CD8-positive, alpha-beta memory T cell (primary cell): ENCODE measurements at places on chromosomes 6 and 20. TPM values are rescaled to one million over a fixed set of nuclear protein-coding genes. Genes with fewer than 3 reads are reported as not detected.

The CD93 gene
- 0.53 TPM for total RNA-seq

DNA sequence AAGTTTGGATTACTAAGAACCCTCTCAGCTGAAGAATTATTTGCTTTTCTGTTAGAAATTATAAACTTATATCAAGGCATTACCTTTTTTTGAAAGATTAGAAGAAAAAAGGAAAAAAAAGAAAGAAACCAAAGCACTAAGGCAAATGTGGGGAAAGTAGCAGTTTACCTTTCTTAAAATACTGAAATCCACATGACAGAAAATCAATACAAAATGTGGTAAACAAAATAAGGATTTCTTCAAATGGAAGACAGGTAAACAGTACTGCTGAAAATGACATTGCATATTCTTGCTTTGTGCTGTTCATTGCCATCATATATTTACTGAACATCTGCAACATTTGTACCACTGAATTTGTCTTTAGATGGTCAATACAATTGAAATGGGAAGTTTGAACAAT is 411.2 kb upstream of the PLCB4 start:
- H3K4me3 ChIP-seq, result no peak overlapping the region
- no peak overlapping the region for H3K27ac ChIP-seq
- H3K4me1 ChIP-seq, result no peaks in the 10 kb centered on the region

DNA sequence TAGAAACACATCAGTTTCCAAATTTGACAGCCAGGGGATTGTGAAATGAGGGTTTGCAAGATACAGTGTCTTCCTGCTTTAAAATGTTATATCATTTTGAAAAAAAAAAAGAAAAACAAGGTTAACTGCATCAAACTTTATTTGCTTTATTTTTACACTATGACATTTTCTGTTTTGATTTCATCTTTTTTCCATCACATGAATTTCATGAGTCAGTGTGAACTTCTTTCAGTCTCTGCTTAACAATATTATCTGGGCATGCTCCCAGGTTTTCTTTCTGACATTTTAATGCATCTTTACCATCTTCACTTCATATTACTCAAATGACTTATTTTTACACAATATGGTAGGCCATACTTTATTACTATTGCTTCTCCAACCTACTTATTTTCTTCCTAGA is 1.9 kb downstream of the NCOA7 start:
- H3K4me1 ChIP-seq, result peaks cover 42% of the 10 kb centered on the region
- H3K36me3 ChIP-seq, result no peaks in the 10 kb centered on the region
- no peaks in the 10 kb centered on the region for H3K27me3 ChIP-seq
- no peak overlapping the region for H3K27ac ChIP-seq
- no peak for DNase-seq

- peak overlapping the region; percentile 78 for H3K27ac ChIP-seq
- peak overlapping the region; percentile 54 for H3K4me3 ChIP-seq
- peak; percentile 57 for DNase-seq
- H3K27me3 ChIP-seq, result no peaks in the 10 kb centered on the region
Observed at GRCh38 chr6:163460307-163460782, 45.8 kb downstream of the QKI start.

The GMPR gene
- 1.4 TPM for total RNA-seq

DNA sequence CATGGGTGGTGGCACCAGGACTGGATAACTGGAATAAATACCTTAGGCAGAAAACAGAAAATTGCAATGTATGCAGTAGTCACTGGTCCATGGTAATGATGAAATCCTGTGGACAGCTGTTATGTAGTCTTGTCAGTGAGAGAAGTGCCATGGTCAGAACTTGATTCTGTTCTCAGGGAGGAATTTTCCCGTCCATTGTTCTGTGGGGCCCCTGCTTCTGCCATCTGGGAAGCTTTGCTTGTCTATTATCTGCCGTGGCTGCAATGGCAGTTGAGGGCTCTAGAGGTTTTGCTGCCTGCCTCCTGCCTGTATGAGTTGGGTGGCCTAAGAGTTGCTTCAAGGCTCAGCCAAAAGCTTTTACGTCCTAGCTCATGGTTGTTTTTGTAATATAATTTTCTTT is 126.8 kb upstream of the SLC35B3 start:
- H3K4me1 ChIP-seq, result no peaks in the 10 kb centered on the region
- no peaks in the 10 kb centered on the region for H3K27me3 ChIP-seq
- DNase-seq, result no peak
- H3K27ac ChIP-seq, result no peak overlapping the region
- H3K36me3 ChIP-seq, result no peaks in the 10 kb centered on the region

- no peak overlapping the region for H3K4me3 ChIP-seq
- H3K27me3 ChIP-seq, result no peaks in the 10 kb centered on the region
- no peak overlapping the region for H3K27ac ChIP-seq
- no peaks in the 10 kb centered on the region for H3K4me1 ChIP-seq
Observed at GRCh38 chr6:112372226-112372806, 25.2 kb downstream of the RFPL4B start.

DNA sequence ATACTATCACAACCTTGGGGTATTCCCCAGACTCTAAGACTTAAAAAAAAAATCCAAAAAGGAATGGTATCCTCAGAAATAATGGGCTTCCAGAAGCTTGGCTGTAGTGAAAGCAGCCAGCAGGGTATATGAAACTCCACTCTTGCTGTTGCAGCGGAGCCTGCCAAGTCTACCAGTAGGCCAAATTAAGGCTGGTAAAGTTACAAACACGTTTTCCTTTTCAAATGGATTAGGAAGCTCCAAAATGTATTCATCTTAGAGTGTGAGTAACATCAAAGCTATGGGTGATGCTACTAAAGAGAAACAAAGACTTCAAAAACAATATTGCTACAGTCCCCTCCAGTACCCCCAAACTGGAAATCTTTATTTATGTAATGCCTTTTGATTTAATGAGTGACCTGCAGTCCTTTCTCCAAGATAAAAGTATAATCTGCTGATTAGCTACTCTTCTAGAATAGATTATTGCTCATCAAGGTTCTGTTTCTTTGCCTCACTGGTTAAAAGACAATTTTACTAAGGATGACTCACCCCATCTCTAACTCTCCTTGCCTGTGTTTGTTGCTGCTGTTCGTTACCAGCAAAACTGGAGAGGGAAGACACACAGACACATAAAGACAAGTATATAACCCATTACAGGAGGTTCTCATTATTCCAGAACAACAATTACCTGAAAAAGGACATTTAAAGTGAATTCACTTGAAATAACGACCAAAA is 84.9 kb downstream of the BTBD9 start:
- H3K27ac ChIP-seq, result no peak overlapping the region
- no peak overlapping the region for H3K4me3 ChIP-seq
- H3K4me1 ChIP-seq, result no peaks in the 10 kb centered on the region
